Skeletal muscle cell (primary cell): ENCODE measurements at places on chromosomes 3 and 15.

- no peak for DNase-seq
Measured at GRCh38 chr3:134473868-134474546, 11.8 kb downstream of the ANAPC13 start.

GRCh38 chr15:78931439-78932257 lies 13.2 kb downstream of the CTSH start:
- no peak for DNase-seq

- DNase-seq: no peak
Measured at GRCh38 chr3:119258915-119259314, 18.2 kb upstream of the B4GALT4 start.

- no peak for DNase-seq
Measured at GRCh38 chr3:107523289-107523538, 452 bp downstream of the BBX start.

DNA sequence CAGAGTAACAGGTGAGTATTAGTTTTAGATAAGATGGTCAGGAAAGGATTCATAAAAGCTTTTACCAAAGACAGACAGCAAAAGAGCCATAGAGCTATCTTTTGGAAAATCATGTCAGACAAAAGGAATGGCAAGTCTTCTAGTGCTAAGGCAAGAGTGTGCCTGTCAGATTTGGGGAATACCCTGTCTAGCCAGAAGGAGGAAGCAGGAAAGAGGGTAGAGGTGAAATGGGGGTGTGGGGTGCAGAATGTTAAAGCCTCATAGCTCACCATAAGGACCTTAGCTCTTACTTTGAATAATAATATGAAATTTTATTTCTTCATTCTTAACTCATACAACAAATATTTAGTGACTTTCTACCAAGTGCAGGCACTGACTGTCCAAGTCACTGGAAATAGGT lies 512.1 kb upstream of the ROBO2 start:
- no peak for DNase-seq

DNA sequence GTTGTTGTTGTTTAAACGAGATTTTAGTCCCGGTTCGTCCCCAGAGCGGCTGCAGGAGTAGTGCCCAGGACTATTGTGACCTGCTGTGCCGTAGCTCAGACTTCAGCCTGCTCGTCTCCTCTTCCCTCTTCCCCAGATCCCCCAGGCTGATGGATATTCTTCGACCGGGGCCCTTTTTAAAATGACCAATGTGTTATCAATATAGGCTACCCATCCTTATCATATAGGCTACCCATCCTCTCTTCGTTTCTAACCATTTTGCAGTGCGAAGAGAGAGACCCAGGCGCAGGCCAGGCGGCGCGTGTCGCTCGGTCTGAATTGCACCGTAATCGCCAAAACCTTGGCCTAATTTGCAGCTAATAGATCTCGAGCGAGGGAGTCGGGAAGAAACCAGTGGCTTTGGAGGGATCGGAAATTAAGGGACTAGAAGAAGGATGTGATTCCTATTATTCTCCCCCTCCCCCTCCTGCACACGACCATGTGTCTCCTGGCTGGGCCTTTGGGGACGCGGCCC lies 23.0 kb downstream of the NR2F2 start:
- no peak for DNase-seq

DNA sequence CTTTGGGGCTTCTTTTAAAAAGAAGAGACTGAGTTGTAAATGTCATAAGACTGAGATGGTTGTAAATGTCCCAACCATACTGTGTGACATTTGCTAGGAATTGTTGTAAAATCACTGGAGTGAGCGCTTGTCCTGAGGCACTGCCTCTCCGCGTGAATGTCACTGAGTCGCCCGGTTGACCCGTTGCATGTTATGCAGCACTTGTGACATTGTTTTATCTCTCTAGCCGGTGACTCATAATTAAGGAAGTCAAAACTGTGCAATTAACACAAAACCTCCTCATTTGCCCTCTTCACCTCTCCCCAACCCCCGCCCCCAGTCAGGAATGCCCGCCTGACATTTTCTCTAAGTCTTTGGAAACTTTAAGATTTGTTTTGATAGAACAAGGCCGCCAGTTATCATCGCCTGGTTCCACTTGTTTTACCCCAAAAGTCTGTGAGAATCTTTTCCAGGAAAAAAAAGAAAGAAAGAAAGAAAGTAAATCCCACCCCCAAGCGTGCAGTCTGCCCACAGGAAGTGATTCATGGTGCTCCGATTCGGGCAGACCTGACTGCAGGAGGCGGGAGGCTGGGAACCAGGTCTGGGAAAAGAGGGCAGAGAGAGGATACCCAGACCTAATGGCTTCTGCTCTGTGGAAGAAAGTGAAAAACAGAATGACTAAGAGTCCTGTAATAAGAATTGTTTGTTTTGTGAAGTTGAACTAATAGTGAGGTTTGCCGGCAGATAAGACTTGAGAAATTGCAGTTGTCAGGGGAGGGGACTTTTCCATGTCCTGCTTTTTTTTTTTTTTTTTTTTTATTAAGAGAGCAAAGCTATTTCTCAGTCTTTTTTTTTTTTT lies 84.8 kb downstream of the SMAD3 start:
- peak; percentile 97 for DNase-seq

DNA sequence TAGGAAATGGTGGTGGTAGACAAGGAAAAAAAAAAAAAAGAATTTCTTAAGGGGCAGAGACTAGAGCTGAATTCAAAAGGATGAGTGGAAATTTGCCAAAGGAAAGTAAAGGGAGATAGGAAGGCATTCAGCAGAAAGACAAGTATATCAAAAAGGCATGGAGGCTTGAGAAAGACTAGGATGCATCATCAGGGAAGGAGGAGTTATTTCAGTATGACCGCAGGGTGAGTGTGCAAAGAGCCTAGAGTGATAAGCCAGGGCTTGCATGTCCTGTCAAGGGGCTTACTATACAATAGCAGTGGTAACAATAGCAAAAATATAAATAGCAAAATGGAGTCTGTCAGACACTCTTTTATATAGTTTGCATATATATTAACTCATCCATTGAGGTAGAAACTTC lies 112.0 kb downstream of the FRMD4B start:
- peak; percentile 3 for DNase-seq

DNA sequence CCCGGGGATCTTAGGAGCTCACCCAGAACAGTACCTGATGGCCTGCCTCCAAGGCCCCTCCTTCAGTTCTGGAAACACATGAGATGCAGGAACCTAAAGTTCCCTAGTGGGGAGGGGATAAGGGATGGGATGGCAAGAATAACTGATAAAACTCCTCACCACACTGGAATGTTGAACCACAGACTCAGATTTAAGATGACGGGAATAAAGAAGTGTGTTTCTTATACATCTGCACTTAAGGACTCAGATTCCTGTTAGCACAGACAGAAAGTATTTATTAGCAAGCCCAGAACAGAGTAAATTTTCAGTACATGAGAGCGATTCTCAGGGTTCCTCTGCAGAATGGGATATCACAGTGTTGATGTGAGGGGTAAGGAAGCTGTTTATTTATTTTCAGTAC lies 245.2 kb downstream of the TLE3 start:
- DNase-seq: peak; percentile 47

DNA sequence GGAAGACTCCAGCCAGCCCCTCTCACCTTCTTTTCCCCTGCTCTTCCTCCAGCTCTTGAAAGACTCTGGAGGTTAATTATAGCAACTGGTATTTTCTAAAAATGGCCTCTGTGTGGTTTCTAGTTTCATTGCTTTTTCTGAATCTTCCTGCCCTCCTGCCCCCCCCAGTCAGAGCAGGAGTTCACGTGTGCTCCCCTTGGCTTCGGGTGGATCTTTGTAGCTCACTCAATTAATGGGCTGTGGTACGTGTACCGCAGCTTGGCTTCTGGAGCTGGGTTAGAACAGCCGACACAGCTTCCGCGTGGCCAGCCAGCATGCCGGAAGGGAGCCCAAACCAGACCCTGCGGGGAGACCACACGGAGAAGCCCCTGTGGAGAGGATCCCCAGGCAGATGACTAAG lies 31.5 kb downstream of the TM2D3 start:
- no peak for DNase-seq

- no peak for DNase-seq
Measured at GRCh38 chr15:33526532-33526931, 215.8 kb downstream of the RYR3 start.

GRCh38 chr3:194176274-194176991 lies 40.5 kb downstream of the HES1 start:
- DNase-seq: no peak

GRCh38 chr3:121895121-121895520 lies 920 bp downstream of the SLC15A2 start:
- DNase-seq: no peak

DNA sequence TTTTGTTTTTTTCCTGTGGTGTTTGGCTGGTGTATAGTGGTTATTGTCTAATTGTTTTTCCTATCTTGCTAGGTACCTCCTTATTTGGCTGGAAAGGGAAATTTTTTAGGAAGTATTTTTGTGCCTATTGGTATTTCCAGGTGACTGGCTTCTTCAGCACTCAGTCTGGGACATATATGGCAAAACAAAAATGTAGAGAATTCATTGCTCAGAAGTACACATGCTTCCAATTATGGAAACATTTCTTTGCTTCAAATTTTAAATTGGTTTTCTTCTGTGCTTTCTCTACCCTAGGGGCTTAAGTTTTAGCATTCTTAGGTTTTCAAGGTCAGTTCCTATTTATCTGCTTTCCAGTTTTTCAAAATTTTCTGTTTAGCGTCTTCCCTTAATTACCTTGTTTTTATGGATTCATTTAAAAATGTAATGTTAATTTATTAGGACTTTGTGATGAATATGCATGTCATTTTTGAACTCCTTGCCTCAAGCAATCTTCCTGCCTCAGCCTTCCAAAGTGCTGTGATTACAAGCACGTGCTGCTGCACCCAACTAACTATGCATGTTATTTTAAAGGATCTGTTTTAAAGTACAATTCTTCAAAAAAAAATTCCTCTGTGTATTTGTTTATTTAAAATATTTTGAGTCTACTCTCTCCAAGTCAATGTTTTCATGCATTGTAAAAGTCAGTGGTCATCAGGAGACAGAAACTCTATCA lies 231.9 kb upstream of the DPPA4 start:
- no peak for DNase-seq

- DNase-seq: no peak
Measured at GRCh38 chr3:28294667-28295413, 53.4 kb downstream of the CMC1 start.

- DNase-seq: no peak
Measured at GRCh38 chr3:94179059-94179458, 116.2 kb downstream of the NSUN3 start.

- DNase-seq: no peak
Measured at GRCh38 chr3:14373753-14374376, 28.5 kb upstream of the SLC6A6 start.

GRCh38 chr15:101187820-101188636 lies 63.8 kb downstream of the CHSY1 start:
- DNase-seq: peak; percentile 92

GRCh38 chr3:152039887-152040286 lies 166.4 kb downstream of the SUCNR1 start:
- DNase-seq: no peak

- DNase-seq: peak; percentile 29
Measured at GRCh38 chr3:132659365-132660051, at the start of gene ACAD11. ACAD11 (minus strand) TSS chr3:132659809; CDS start chr3:132659751, 58 bp downstream.
